ENCODE measurements at places on chromosomes 7 and 10. TPM values are rescaled to one million over a fixed set of nuclear protein-coding genes. Genes with fewer than 3 reads are reported as not detected.

The LRRD1 gene
- total RNA-seq = 1.1 TPM

DNA sequence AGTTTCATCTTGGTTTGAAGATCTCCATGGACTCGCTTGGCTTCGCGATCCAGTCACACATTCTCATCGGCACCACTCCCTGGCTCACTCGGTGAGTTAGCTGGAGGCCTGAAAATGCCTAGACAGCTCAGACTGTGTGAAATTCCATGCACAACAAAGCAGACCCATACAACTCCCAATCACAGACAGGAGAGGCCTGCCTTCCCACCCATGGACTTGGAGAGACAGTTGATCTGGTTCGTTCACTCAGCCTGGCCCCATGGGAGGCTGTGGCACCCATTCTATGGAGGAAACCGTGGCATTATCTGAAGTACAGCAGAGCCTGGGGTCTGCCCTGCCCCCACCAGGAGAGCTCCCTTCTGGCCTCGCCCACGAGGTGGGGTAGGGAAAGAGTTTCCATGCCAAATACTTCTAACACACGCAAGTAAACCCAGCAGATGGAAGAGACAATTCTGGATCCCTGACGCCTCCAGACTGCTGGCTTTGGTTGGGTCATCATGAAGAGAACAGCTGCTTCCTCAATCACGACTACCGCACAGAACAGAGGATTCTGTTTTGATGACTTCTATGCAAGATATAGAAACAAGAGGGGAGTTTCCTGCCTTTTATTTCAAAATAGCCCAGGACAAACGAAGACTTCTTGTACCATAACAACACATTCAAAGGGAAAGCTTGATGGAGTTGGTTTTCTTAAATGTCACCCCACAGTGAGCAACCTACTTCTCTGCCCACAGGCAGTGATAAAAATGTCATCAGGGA, 15.9 kb downstream of the FAM53B start:
- peak; percentile 81 for ATAC-seq

DNA sequence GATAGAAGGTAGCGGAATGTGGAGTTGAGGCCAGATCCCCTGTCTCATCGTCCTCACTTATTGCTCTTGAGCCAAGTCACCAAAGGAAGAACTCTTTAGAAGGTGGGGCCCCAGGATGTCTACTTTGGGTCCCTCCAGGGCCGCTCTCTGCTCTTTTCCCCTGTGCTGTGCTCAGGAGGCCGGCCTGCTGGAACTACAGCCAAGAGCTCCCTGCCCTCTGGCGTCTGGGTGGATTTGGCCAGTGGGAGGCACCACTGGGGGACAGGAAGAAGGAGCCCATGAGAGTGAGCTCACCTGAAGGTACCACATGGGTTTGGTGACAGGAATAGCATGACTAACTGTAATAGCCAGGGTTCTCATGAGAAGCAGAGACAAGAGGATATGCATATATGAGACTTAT, 97.7 kb upstream of the FAM180A start:
- no peak for ATAC-seq

- peak; percentile 77 for ATAC-seq
Observed at GRCh38 chr7:44561962-44562621, 11.6 kb downstream of the DDX56 start.
